ENCODE measurements at places on chromosomes 7 and 10.

DNA sequence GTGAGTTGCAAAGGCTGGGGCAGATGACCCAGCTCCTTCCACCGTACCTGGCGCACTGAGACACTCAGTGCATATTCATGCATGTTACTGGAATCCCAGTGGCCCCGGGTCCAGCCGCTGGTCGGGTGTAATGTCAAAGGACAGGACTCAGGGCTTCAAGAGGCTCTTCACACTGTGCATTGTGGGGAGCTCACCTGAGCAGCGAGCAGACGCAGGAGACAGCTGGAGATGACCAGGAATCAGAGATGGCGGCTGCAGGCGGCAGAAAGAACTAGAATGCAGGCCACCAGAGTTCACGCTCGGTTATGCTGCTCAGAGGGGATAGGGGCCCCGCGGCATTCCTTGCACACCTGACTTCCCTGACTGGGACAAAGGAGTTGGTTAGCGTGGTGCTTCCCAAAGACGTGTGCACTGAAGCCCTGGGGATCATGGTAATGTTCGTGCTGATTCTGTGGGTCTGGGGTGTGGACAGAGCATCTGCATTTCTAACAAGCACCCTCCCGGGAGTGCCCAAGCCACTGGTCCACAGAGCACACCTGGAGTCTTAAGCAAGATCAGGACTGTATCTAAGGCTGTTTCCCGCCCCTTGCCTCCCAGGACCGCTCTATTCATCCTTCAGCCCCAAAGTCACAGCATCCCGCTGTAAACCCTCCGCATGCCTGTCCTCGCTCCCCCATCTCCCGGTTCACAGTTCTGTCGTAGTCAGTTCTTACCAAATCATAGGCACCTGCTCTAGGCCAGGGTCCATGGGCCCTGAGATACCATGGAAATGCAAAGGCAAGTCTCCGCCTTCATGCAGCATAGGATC is 71.0 kb downstream of the MKI67 start:
- DNase-seq = no peak

DNA sequence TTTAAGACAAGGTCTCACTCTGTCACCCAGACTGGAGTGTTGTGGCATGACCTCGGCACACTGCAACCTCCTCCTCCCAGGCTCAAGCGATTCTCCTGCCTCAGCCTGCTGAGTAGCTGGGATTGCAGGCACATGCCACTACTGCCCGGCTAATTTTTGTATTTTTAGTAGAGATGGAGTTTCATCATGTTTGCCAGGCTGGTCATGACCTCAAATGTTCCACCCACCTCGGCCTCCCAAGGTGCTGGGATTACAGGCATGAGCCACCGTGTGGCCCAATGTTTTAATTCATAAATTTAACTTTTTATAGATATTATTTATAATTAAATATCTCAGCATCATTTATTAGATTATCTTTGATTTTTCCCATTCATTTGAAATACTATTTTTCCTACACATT is 658.0 kb upstream of the NRG3 start:
- no peak for DNase-seq

GRCh38 chr7:122885583-122886356 is 490 bp downstream of the CADPS2 start:
- no peak for DNase-seq

DNA sequence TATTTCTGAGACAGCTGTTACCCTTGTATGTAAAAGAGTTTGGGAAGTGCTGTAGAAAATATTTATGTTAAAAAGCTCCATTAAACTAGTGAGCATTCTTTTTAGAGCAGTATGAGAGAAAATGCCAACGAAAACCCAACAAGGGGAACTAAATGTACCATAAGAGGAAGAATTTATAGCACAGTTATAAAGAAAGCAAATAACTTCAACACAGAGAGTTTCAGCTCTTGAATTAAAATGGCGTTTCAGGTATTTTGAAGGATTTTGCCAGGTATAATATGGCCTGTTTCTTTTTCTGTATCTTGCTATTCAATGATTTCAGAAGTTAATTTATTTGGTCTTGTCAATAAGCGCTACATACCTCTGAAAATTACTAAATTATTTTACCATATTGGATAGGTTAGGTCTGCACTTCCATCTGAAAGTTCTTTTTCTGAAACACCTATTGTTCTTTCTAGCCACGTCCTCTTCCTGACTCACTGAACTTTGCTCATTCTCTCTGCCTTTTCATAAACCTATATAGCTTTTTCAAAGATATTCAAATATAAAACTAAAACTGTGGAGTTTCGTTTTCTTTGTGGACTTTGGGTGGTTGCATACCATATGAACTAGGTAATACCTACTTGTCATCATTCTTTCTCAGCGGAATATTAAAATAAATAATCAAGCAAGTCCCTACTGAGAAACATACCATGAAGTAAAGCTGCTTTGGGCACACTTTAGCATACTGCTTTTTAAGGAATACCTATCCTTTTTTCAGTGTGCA is 136.1 kb downstream of the SEMA3A start:
- no peak for DNase-seq

DNA sequence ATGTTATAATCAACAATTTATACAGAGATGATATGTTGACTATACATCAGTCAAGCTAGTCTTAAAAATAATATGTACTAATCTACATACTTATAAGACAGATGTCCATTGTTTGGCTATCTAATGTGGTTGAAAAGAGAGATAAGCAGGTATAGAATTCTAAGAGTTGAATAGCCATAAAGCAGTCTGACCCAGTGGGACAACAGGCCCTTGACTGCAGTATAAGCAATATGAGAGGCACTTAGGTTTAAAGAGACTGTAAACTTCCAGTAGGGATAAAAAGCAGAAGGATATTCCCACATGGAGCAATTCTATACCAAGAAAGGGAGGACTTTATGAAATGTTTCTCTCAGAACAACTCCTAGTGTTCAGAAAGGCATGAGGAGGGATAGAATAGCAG is 139.3 kb downstream of the ELAPOR2 start:
- DNase-seq = no peak

- peak; percentile 42 for DNase-seq
These were observed 504 bp upstream of the BMPER start for GRCh38 chr7:33904681-33905388.

GRCh38 chr10:86364491-86365345 is 1.9 kb downstream of the GRID1 start:
- no peak for DNase-seq

- no peak for DNase-seq
These were observed 202.8 kb downstream of the SEMA3E start for GRCh38 chr7:83446102-83446669.

GRCh38 chr7:104779888-104780287 is 234.1 kb upstream of the KMT2E start:
- DNase-seq = no peak

DNA sequence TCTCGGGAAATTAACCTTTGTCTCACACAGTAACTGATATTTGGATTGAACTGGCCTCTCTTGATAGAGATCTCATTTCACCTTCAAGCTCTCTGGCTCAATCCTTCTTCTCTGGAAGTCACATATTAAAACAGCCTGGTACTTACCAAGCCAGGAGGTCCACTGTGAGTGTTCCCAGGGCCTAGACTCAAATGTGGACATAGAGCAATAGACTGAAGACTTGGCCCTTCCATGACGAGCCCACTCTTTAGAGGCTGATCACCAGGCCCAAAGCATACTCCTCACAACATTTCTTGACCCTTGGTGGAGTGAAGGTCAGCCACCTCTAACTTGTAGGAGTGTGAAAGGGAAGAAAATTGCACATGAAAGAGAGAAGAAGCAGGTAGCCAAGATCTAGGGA is 38.5 kb downstream of the COL1A2 start:
- DNase-seq = no peak

DNA sequence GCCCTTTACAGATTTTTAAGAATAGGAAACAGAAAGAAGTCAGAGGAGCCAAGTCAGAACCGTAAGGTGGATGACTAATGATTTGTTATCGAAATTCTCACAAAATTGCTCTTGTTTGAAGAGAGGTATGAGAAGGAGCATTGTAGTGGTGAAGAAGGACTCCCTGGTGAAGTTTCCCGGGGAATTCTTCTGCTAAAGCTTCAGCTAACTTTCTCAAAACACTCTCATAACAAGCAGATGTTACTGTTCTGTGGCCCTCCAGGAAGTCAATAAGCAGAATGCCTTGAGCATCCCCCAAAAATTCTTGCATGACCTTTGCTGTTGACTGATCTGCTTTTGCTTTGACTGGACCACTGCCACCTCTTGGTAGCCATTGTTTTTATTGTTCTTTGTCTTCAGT is 152.9 kb downstream of the HGF start:
- no peak for DNase-seq
